Amniotic stem cell (primary cell): ENCODE measurements at places on chromosomes 4 and X.
A peak's percentile ranks its signal among the peaks of the same experiment; 100 is the strongest.

- DNase-seq: no peak
Measured at GRCh38 chr4:147284256-147284835, 196.6 kb upstream of the EDNRA start.

DNA sequence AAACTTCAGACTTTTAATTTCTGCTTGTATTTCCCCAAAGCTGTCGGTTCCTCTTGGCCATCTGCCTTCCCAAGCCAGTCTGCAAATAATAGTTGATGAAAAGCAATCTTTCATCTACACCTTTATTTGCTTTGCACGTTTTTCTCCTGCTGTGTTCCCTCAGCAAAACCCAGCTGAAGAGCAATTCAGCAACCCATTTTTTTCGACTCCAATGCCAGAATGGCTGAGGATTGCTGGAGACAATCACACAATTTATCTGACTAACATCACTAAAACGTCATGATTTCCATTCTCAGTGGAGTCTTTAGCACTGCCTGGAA, 94.3 kb downstream of the GPRIN3 start:
- DNase-seq: no peak

- no peak for DNase-seq
Measured at GRCh38 chr4:95092766-95093165, 335.0 kb downstream of the BMPR1B start.

GRCh38 chr4:73653695-73654106, 33.5 kb upstream of the RASSF6 start:
- peak; percentile 20 for DNase-seq

DNA sequence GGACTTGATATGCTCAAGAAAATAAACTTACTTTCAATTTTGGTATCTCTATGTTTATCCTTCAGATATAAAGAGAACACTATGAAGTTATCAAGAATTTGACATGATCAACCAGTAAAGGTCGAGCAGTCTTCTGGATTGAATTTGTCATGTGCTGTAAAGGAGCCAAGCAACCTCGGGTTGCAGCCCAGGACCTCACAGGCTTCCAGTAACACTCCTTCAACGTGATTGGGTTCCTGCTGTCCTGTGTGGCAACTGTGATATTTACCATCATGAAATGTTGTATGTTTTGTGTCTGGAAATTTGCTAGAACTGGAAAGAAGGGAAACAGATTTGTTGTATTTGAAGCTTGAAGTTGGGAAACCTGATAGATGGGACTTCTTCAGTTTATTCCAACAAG, 52.0 kb upstream of the UGT2B7 start:
- DNase-seq: no peak

GRCh38 chr4:186887291-186887700, 163.6 kb upstream of the FAT1 start:
- DNase-seq: no peak

GRCh38 chr4:110735686-110736085, 112.8 kb upstream of the PITX2 start:
- no peak for DNase-seq

GRCh38 chr4:94352163-94352562, 9.5 kb upstream of the HPGDS start:
- DNase-seq: no peak

DNA sequence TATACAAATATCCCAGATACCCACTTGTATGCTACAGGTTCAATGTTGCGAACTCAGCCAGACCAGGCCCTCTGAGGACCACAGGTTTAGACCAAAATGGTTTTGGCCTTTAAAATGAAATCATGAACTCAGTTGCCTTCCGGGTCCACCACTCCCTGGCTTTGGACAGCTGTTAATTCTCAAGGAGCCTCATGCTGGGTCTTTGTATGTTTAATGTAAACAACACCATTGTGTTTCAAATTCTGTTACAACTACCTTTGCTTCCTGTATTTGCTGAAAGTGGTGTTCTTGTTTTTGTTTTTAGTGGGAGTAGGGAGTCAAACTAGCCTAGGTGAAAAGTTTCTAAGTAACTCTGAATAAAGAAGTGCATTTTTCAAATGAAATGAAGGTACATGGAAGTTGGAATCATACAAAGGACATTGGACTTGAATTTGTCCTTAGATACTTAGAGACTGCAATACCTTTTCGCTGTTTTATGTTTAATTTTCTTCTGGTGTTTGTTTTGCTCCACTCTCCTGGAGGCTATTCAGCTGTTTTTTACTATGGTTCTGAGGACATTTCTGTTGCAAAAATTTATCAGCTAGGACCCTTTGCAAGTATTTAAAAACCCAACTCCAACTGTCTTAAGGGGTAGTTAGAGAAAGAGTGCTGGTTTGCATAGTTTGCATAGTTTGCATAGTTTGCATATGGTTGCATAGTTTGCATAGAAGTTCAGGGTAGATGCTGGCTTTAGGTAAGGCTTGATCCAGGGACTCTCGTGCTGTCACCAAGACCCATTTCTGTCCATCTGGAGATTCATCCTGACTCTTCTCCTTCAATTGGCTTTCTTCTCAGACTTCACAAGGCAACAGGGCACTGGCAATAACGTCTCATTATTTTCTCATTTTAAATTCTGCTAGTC, 70.1 kb downstream of the MID1IP1 start:
- DNase-seq: no peak

DNA sequence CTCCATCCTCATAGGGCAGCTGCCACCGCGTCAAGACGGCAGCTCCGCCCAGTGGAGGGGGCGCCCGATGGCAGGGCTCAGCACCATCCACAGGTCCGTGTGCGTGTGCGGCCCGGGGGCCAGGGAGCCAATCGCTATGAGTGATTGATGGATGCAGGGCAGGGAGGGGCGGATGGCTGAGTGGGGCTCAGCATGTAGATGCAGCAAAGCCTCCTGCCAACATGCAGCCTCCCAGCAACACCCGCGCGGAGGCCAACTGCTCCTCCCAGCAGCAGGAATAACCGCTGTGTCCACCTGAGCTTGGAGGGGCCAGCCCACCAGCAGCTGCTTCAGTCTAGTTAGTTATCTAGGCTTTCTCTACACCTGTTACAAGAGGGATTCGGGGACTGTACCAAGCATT, 77.4 kb downstream of the MTMR1 start:
- DNase-seq: no peak

DNA sequence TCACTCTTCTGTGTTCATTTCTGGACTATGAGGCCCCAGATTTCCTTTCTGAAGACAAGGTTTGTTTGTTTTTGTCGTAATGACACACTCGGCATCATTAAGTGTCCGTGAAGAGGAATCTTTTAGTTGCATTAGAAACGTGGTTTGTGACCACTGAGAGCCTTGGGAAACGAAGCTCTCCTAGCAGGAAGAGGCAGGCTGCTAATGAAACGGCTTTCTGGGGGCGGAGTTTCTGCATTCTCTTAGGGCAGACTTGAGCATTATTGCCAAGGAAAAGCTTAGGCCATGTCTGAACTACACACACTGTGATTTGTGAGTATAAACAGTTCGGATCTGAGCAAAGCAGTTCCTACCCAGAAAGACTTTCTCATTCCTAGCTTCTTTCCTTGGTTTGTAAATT, 64.0 kb downstream of the SOX3 start:
- no peak for DNase-seq

- DNase-seq: no peak
Measured at GRCh38 chrX:53323196-53323595, 41.8 kb upstream of the IQSEC2 start.

DNA sequence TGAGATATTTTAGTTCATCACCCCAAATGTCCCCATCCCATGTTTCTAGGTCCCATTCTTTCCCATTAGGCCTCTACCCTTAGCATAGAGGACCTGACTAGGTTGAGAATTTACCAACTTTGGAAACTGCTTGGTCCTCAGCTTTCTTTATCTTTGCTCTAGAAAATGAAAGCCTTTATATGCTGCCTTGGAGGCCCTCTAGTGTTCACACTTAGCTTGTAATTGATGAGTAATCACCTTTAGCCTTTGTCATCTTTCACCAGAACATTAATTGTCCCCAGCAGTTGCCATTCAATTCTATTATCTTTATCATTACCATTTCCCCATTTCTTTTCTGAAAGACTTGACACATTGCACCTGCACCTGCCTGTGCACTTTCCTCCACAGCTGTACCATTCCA, 589.2 kb upstream of the NR3C2 start:
- DNase-seq: no peak

GRCh38 chrX:124573468-124573867, 227.1 kb downstream of the SH2D1A start:
- no peak for DNase-seq

GRCh38 chr4:38601244-38601915, 62.6 kb upstream of the KLF3 start:
- no peak for DNase-seq

DNA sequence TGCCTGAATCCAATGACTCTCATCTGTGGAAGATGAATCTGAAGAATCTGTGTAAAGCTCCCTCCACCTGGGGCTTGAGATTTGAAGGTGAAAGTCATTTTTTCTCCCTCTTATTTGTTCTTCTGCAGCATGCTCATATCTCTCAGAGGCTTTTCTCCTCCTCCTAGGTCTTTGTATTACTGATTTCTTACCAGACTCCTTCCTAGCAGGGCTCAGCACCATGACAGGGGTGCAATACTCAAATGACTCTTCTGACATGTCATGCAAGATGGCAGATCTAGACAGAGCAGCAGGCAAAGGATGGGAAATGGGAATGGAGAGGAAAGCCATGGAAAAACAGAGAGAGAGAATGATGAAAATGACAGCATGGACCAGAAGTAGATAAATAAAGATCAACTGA, 118.3 kb downstream of the TMA16 start:
- no peak for DNase-seq

GRCh38 chr4:84563002-84563401, 19.9 kb upstream of the CDS1 start:
- no peak for DNase-seq

DNA sequence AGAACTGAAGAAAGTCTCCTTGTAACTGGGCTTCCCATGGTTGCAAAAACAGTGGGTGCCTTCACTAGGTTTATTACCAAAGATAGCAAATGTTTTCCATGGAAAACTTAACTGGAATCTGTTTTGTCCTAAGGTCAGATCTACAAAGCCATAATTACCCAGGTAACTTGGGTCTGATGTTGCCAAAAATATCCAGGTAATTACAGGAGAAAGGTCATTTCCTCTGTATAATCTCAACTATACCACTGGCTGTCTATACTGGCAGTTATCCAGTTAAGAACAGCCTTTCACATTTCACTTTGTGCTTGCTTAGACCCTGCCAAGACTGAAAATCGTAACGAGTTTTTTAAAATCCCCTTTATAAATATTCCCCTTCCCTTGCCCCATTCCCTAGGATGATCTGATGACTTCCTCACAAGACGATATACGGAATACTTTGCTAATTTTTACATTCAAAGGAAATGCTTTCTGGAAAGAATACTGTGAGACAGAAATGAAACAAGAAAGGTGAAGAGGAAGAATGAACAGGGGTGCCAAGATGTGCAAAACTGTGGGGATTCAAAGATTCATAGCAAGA, 105.5 kb downstream of the MAML3 start:
- DNase-seq: no peak

- DNase-seq: no peak
Measured at GRCh38 chr4:98558471-98559169, 99.8 kb downstream of the TSPAN5 start.

GRCh38 chr4:111323916-111324315, 701.0 kb upstream of the PITX2 start:
- no peak for DNase-seq

DNA sequence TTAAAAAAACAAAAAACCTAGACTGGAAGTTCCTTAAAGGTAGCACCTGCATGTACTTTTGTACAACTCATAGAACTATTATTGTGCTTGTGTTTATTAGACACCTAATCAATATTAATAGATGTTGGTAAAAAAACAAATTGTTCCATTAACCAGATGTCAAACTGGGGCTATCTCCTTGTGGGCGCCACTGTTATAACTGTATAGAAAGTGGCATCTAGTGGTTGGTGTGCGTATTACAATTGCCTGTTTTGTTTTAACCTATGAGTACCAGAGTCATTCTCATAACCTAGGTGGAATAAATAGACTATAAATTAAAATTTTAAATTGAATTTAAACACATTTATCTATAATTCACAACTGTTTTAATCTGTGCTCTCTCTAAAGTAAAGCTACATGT, 97.4 kb downstream of the COL4A5 start:
- peak; percentile 0 for DNase-seq

DNA sequence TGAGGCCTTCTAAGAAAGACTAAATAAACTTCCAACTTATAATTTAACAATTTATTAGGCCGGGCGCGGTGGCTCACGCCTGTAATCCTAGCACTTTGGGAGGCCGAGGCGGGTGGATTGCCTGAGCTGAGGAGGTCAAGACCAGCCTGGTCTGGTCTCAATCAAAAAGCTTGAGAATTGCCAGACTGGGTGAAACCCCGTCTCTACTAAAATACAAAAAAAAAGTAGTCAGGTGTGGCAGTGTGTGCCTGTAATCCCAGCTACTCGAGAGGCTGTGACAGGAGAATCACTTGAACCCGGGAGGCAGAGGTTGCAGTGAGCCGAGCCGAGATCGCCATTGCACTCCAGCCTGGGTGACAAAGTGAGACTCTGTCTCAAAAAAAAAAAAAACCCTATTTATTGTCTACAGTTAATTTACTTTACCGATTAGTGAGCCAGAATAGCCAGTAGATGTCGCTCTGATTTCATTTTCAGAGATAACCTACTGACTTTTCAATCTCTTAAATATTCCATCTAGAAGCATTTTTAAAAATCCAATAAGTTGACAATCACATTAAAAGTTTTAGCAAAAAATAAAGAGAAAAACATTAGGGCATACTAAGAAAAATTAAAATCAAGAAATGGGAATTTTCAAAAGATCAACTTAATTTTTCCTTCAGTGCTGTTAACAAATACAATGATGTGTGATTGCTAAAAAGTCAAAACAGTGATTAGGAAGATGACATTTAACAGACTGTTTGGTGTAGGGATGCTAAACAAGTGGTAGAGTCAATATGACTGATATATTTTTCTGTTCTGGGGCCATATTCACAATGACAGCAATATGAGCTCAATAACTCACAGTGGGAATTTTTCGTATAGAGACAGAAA, 4.3 kb upstream of the SHROOM3 start:
- peak; percentile 46 for DNase-seq

DNA sequence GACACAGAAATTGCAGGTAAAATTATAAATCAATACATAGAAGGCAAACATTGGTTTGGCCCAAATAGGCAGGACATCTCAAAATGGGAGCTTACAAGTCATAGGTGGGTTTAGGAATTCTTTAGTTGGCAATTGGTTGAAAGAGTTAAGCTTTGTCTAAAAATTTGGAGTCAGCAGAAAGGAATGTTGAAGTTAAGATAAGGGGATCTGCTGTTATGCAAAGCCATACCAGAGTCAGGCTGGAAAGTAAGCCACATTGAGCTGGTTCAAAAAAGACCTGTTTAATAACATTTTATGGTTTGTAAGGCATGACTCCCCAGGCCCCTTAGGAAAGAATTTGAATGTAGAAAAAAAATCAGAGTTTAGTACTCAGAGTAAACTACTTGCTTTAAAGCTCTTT, 92.6 kb downstream of the IL13RA2 start:
- no peak for DNase-seq

- DNase-seq: peak; percentile 15
Measured at GRCh38 chr4:81136161-81136905, 78.7 kb downstream of the PRKG2 start.

DNA sequence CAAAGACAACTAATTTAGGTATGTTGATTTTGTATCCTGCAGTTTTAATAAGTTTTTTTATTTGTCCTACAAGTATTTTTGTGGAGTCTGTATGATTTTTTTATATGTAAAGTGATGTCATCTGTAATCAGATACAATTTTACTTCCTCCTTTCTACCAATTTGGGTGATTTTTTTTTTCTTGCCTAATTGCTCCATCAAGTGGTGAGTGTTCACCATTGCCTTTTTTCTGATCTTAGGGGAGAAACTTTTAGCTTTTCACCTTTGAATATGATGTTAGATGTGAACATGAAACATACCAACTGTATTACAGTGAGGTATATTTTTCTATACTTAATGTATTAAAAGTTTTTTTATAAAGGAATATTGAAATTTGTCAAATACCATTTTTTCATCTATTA, 362.3 kb downstream of the PABPC4L start:
- no peak for DNase-seq
